NCI-H524 (cell line): ENCODE measurements at places on chromosomes 16 and 17.
A peak's percentile ranks its signal among the peaks of the same experiment; 100 is the strongest.

DNA sequence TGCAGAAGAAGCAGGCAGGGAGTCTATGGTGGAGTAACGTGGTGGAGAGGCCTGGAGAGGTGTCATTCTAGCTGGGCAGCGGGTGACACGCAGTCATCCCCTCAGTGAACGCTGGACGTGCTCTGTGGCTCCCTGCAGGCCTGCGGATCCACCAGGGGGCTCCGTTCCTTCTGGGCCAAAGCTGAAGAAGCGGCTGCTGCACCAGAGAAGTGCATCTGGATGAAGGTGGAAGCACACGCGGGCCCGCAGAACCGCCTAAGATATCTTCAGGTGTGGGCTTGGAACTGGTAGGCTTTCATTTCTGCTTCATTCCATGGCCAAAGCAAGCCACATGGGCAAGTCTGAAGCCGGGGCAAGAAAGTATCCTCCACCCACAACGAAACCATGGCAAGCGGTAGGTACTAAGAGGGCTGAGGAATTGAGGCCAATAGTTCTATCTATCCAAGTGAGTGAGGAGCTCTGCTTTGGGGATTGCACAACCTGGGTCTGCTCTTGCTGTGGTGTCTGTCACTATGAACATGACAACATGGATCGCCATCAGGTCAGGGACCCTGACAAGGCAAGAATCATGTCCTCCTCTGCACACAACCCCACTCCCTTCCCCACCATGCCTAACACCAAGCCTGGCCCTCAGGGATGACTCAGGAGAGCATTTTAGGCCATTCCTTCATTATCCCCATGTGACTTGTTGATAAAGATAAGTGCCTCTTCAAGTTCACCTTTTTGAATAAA, 78.9 kb upstream of the FBXO47 start:
- no peak for DNase-seq

- DNase-seq: no peak
Observed at GRCh38 chr17:68611353-68612208, 10.4 kb upstream of the FAM20A start.

GRCh38 chr17:13054666-13055065, 36.8 kb upstream of the ELAC2 start:
- no peak for DNase-seq

DNA sequence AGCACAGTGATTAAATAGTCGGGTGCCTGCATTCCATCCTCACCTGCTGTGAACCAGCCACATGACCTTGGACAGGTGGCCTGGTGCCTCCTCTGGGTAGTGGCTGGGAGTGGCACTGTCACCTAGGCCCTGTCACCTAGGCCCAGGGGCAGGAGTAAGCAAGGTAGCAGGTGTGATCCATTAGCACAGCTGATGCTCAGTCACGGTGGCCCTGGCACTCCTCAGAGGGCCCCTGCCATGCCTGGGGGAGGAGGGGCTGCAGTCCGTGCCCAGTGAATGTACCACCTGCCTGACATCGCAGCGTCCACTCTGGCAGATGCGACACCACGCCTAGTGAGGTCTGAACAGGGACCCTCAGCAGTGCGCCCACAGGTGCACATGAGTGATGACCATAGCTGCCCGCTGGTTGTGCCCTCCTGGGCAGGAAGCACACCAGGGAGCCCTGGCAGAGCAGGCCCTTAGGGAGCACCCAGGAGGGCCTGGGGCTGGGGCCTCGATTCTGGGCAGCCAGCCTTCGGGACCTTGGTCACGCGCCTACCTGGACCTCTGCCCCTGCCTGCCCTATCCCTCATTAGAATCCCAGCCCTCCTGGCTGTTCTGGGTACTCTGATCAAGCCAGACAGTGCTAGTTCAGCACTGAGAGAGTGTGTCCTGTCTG, 33.1 kb upstream of the CRISPLD2 start:
- no peak for DNase-seq

GRCh38 chr17:70597774-70598173, 428.4 kb downstream of the KCNJ2 start:
- DNase-seq: no peak

- no peak for DNase-seq
Observed at GRCh38 chr17:7060165-7060891, 16.4 kb upstream of the SLC16A11 start.

GRCh38 chr16:23557779-23558702, 514 bp downstream of the UBFD1 start:
- peak; percentile 18 for DNase-seq

DNA sequence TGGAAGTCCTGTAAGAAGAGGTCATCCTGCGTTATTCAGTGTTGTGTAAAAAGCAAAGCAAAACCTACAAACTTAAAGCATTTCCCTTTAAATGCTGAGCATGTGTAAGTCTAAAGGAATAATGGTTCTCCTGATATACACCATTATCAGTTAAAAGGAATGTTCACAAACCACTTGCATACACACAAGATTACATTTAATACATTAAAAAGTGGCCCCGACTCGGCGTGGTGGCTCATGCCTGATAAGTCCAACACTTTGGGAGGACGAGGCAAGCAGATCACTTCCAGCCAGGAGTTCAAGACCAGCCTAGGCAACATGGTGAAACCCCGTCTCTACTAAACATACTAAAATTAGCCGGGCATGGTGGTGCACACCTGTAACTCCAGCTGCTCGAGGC, 30.5 kb downstream of the CPPED1 start:
- DNase-seq: no peak

DNA sequence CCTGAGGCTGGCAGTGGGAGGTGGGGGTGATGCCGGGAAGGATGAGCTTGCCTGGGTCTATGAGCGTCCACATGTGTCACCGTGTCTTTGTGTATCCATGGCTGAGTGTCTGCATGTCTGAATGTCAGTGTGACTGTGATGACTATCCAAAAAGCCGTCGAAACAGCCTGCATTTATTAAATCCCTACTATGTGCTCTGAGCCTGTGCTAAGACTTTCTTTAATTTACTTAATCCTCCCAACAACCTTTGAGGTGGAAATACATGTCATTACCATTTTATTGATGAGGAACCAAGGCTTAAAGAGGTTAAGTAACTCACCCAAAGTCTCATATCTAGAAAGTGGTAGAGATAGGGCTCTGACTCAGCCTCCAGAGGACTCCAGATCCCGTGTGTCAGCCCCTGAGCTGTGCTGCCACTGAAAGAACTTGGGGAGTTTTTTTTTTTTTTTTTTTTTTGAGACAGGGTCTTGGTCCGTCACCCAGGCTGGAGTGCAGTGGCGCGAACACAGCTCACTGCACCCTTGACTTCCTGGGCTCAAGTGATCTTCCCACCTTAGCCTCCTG, 20.0 kb downstream of the ARHGAP23 start:
- DNase-seq: no peak

- no peak for DNase-seq
Observed at GRCh38 chr16:2285731-2286191, 17.8 kb upstream of the RNPS1 start.

GRCh38 chr17:1322014-1322428, 42.6 kb downstream of the TRARG1 start:
- no peak for DNase-seq

DNA sequence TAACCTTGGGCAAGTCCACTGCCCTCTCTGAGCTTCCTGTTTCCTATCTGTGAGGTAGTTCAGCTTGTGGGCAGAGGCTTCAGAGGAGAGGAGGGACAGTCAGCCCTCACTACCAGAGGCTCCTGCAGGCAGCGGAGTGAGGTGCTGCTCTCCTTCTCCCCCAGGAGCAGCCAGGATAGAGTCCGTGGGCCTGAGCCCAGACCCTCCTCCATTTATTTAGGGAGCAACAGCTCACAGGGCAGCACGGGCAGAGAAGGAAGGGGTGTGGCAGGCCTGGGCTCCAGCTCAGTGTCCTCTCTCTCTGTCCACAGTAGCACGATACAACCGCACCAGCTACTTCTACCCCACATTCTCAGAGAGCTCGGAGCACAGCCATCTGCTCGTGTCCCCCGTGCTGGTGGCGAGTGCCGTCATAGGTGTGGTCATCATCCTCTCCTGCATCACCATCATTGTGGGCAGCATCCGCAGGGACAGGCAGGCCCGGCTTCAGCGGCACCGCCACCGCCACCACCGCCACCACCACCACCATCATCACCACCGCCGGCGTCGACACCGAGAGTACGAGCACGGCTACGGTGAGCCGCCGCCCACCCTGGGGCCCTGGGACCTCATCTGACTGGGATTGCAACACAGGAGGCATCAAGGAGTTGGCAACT, 42.3 kb downstream of the BEAN1 start:
- no peak for DNase-seq

DNA sequence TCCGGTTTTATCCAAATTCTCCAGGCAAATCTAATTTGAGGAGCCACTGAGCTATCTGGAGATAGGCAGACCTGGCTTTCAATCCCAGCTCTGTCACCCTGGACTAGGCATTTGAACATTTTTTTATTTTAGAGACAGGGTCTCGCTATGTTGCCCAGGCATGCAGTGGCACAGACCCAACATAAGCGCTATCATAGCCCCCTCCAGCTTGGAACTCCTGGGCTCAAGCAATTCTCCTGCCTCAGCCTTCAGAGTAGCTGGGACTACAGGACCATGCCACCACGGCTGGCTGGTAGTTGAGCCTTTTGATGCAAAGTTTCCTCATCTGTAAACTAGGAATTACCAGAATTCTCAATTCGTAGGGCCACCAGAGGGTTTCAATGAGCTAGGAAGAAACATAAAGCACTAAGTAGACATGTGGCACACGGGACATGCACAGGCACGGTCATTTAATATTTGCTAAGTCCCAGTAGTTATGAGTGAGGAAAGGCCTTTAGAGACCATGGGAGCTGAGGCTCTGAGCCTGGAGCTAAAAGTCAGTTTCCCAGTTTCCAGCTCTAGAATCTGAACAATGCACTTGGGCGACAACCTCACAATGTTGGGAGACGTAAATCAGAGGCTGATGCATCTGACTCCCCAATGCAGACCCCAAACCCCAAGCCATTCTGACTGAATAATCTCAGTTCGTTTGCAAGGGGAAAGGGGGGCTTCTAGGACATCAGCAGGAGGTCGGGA, 1.1 kb downstream of the ELOB start:
- no peak for DNase-seq

DNA sequence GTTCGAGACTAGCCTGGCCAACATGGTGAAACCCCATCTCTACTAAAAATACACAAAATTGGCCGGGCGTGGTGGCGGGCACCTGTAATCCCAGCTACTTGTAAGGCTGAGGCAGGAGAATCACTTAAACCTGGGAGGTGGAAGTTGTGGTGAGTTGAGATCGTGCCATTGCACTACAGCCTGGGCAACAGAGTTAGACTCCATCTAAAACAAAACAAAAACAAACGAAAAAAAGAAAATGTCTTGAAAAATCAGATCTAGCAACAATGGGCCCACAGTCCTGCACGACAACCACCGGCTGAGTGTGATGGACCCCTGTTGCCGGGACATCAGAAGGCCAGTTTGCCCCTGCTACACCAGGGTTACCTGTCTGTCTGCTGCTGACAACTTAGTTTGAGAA, 3.9 kb upstream of the RMI2 start:
- no peak for DNase-seq

GRCh38 chr16:26005336-26005735, 313.6 kb downstream of the HS3ST4 start:
- no peak for DNase-seq

DNA sequence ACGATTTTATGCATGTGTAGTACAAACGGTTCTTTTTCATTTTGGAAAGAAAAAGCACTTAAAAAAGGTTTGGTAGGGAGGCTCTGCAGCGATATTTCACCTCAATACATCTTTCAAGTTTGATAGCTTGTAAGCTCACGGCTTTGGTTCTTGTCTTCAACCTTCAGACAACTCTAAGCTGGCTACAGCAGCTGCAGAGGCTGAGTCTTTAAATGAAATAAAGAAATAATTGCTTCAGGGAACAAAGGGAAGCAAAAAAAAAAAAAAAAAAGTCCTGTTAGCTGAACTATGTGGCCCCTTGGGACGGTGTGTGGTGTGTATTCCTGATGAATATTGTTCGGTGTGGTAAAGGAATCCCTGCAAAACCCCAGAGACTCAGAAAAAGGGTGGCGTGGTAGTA, 265.1 kb downstream of the NTN1 start:
- DNase-seq: no peak

DNA sequence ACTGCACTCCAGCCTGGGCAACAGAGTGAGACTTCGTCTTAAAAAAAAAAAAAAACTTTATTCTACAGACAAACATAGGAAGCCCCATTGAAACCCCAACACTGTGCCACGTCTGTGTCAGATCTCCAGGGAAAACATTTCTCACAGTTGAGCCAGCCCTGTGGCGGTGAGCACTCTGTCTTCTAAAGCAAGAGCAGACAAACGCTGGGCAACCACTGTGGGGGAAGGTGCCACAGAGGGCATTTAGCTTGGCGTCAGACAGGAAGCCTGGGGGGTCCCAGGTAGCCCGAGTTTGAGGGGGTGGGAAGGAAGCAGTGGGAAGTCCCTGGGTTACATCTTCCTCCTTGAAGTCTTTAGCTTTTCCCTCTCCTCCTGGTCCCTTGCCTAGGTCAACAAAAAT, 16.0 kb downstream of the C17orf100 start:
- DNase-seq: no peak

DNA sequence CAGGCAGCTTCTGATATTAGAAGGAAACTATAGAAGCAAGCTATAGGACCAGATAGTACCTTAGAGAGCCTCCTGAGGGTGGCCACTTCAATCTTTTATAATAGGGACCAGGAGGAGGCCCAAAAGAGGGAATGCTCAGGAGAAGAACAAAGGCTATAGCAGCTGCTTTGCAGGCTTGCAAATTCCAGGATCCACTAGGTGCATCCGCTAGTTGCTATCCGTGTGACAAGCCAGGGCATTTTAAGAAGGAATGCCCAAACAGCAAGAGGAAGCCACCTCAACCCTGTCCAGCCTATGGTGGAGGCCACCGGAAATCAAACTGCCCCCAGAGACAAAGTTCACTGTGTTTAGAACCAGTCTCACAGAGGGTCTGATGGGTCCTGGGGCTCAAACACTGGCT, 192.6 kb upstream of the KIF2B start:
- no peak for DNase-seq

- DNase-seq: no peak
Observed at GRCh38 chr16:27739606-27740357, 189.8 kb downstream of the KATNIP start.

DNA sequence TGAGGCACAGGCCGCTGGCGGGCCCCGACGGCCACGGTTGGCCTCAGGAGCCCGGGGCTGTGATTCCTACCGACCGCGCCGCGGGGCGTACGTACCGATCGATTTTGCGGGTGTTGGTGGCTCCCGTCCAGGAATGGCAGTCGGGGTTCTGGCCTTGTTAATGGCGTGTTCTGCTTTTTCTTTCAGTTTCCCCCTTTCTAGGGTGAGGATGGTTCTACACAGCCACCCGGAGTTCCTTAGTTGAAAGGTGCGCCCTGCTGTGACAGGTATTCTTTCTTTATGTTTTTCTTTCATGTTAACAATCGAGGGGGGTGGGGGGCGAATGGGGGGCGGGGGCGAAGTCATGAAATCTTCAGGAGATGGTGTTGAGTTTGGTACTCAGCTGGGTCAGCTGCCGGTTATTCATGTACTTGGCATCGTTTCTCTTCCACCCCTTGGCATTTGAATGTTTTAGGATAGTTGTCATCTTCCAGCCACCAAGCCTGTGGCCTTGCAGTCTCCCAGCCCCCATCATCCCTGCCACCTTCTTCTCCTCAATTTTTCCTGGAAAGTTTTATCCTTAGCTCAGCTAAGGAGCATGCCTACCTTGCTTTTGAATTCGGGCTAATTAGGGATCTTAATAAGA, 802 bp downstream of the CYLD start:
- DNase-seq: no peak

GRCh38 chr16:87464691-87465300, 28.0 kb downstream of the ZCCHC14 start:
- DNase-seq: no peak
